ENCODE measurements at places on chromosomes 7 and 10.

DNA sequence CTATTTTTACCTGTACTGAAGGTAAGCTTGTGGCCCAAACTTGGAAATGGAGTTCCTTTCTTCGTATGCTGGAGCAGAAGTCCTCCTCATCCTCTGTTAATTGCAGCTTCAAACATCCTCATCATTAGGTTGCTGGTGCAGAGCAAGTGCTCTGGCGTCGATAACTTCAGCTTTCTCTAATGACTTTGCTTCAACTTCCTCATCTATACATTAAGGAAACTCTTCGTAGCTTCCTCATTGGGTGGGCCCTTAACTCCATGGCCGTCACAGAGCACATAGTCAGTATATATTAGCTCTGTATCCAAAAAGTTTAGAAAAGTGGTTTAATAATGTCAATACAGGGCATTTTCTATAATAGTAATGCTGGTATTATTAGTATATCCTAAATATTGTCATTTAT, 447.7 kb downstream of the SUGCT start:
- no peak for DNase-seq

DNA sequence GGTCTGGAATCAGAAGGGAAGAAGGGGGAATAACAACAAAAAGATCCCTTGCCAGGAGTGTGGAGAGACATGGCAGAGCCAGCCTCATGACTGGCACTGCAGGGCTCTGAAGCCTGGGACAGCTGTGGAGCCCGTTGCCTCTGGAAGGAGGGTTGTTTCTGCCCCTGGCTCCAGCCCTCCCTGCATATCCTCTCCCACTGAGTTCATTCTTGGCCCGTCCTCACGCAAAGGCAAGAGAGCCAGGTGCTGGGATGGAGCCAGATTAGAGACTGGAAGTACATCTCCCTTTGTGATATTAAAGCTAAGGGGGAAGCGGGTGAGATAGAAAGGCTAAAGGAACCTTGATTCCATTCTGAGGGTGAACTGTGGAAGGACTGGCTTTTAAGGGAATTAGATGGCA, 141.5 kb upstream of the NPVF start:
- DNase-seq = no peak

- no peak for DNase-seq
Measured at GRCh38 chr10:94439275-94439861, 37.0 kb downstream of the TBC1D12 start.

DNA sequence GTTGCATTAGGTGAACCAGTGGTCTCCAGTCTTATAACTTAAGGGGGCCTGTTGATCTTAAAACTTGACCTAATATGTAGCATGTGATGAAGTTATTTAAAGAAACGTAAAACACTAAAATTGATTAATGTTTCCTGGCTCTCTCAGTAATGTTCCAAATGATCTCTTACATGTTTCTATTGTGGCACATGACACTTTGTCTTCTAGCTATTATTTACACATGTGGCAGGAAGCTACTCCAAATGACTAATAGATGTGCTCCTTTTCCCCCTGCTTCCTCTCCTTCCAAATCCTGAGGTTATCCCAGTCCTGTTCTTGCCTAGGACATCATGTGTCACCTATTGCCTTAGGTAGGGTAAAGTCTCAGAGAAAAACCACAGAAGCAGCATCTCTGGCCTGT, 89.4 kb downstream of the FAS start:
- no peak for DNase-seq

DNA sequence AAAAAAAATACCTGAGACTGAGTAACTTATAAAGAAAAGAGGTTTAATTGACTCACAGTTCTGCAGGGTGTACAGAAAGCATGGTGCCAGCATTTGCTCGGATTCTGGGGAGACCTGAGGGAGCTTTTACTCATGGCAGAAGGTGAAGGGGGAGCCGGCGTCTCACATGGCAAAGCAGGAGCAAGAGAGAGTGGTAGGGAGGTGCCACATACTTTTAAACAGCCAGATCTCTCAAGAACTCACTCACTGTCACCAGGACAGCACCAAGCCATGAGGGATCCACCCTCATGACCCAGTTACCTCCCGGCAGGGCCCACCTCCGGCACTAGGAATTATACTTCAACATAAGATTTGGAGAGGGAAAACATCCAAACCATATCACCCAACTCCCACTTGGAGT, 25.8 kb downstream of the MSRB2 start:
- DNase-seq = no peak

DNA sequence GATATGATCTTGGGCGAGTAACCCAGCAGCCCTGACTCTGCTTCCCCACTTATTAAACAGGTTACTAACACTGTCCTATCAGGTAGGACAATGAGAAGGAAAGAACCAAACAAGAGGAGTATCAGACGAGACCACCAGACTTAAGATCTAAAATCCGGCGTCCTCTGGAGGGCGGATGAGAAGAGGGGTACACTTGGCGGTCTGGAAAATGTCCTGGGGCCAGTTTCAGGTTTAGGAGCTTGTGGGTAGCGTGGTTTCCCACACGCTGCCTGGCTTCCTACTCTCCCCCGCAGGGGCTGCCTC, 635 bp downstream of the ZNF32 start:
- no peak for DNase-seq

- no peak for DNase-seq
Measured at GRCh38 chr10:17431871-17432311, 22.5 kb downstream of the ST8SIA6 start.

All from naive B cell (primary cell).